CMK (cell line): ENCODE measurements at places on chromosomes 3 and 15.

GRCh38 chr3:35522450-35522849, 116.9 kb upstream of the ARPP21 start:
- no peak for DNase-seq

DNA sequence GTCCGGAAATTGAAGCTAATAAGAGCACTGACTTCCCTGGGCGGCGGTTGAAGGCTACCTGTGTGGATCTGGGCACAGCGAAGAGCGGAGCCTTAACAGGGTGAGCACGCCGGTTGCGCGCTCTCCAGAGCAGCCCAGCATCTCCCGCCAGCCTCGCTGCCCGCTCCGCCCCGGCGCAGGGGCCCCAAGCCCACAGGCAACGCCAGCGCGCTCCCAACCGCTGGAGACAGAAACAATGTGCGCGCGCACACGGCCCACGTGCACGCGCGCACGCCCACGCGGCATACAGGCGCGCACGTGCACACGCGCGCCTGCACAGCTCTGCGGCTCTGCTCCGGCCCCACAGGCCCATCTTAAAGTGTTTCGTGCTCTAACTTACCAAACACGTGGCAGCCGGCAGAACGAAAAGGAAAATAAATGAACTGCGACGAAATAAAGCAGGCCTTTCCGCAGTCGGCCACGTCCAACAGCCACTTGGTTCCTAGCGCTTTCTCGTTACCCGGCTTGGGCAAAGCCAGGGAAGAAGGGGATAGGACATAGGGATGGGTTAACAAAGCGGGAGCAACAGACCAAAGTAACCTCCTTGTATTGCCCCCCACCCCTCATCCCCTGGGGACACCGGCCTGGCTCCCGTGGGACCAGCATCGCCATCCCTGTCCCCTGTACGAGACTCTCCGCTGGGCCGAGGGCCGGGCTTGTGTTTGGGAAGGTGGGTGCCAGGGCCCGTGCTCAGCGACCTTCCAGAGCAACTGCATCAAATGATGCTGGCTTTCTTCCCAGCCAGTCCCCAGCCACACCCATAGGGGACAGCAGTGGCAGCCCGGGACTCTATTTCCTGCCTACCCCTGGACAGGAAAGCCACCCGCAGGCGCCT, 203.7 kb downstream of the ABHD5 start:
- no peak for DNase-seq

DNA sequence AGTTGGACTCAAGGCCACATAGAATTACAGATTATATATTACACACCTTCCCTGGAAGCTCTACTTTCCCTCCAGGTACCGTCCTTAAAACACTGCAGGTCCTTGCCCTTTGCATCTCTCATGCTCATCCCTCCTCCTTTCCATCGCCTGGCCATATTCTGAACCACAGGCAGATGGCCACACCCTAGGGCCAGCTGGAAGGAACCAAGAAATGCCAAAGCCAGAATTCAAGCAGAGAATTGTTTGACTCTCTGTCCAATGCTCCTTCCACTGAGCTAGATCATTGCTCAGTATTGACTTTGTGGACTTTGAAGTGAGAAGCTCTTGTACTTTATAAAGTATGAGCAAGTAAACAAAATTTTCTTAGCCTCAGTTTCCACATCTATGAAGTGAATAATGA, 170.3 kb upstream of the SLC24A5 start:
- DNase-seq, result no peak

- peak; percentile 32 for DNase-seq
Observed at GRCh38 chr3:141366285-141367037, 1.8 kb upstream of the ZBTB38 start.

DNA sequence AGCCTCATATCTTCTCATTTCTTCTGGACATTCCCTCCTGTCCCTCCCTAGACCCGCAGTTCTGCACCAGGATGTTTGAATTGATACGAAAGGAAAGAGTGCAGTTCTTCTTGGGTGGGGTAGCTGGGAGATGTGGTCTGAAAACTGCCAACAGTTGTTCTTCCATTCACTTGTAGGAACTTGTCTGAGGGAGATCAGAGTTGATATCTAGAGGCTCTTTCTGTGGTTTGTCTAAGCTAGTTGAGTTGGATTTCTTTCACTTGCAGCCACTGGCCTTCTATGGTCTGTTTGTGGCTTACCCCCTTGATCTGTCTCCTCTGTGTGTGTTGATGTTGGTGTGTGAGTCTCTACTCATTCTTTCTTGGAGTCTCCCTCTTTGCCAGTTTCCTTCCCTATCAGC, 42.5 kb upstream of the PIK3CB start:
- peak; percentile 59 for DNase-seq

GRCh38 chr3:187741403-187742350, 3.6 kb downstream of the BCL6 start:
- DNase-seq, result no peak

DNA sequence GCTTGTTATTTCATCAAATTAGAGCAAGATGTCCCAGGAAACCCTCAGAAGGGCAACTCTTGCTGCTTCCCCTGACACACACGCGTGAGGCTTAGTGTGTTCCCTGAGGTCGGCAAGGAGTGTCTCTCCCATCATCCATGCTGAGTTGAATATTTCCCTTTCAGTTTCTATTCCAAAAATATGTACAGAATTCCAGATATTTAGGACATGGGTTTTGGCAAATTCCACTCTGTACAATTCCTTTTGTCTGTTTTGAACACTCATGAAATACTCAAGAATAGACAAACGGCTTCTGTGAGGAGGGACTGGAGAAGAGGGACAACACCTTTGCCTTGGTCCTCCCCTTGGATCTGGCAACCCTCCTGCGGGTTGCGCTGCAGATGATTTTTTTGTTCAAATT, 138.0 kb downstream of the DUT start:
- DNase-seq, result no peak

GRCh38 chr15:75112278-75112847, 89.0 kb downstream of the PPCDC start:
- no peak for DNase-seq

- DNase-seq, result no peak
Observed at GRCh38 chr3:89067736-89068135, 39.7 kb upstream of the EPHA3 start.

GRCh38 chr3:48623851-48624547, 2.4 kb upstream of the TMEM89 start:
- DNase-seq, result no peak

GRCh38 chr15:99174567-99175395, 69.9 kb downstream of the SYNM start:
- no peak for DNase-seq

GRCh38 chr15:74468341-74469032, 7.5 kb upstream of the UBL7 start:
- no peak for DNase-seq

DNA sequence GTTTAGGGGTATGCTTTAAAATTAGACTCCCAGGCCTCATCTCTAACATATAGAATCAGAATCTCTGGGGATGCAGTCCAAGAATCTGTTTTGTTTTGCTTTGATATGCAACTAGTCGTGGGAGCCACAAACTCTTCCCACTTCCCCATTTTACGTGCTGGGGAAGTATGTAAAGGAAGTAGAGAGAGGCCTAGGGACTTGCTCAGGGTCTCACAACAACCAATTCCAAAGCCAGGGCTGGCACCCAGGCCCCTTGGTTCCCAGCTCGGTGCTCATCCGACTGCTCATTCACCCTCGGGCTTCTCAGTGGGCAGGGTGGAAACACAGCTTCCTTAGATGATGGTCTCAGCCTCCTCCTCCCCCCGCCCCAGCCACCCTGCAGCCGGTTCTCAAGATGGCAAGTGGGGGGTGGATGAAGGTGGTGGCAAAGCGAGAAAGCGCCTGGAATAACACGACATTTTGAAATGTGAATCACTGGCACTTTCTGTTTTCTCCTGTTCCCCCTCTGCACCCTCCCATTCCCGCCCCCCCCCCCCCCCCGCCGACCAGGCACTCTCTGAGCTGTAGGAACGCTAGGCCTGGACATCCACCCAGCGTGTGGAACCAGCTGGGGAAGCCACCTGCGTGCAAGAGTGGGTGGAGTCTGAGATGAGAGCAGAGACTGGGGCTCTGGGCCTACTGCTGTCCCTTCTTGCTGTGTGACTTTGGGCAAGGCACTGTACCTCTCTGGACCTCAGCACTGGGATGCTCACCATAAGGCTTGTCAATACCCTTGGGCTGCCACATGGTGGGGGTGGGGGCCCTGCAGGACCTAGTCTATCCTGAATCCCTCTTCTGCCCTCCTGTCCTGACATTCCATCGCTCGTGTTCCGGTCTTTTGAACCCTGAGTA, 214.5 kb downstream of the RPLP1 start:
- DNase-seq, result no peak

GRCh38 chr3:69339760-69340159, 46.1 kb downstream of the FRMD4B start:
- DNase-seq, result no peak
